Activated CD4-positive, alpha-beta T cell treated with anti-CD3 and anti-CD28 coated beads, Interleukin-2, amount 50 U/mL, for 4 hours (primary cell): ENCODE measurements at places on chromosomes 5 and 9.

DNA sequence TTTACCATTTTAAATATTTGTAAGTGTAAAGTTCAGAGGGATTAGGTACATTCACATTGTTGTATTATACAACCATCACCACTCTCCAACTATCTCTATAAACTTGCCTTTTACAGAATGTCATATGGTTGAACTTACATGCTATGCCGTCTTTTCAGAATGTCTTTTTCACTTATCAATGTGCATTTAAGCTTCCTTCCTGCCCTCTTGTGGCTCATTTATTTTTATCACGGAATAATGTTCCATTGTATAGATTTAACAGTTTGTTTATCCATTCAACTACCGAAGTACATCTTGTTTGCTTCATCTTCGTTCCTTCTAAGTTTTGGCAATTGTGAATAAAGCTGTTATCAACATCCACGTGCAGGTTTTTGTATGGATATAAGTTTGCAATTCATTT lies 133.3 kb upstream of the C6 start:
- DNase-seq, result no peak

- DNase-seq, result no peak
These were observed 8.4 kb upstream of the PHYHD1 start for GRCh38 chr9:128912270-128912853.

DNA sequence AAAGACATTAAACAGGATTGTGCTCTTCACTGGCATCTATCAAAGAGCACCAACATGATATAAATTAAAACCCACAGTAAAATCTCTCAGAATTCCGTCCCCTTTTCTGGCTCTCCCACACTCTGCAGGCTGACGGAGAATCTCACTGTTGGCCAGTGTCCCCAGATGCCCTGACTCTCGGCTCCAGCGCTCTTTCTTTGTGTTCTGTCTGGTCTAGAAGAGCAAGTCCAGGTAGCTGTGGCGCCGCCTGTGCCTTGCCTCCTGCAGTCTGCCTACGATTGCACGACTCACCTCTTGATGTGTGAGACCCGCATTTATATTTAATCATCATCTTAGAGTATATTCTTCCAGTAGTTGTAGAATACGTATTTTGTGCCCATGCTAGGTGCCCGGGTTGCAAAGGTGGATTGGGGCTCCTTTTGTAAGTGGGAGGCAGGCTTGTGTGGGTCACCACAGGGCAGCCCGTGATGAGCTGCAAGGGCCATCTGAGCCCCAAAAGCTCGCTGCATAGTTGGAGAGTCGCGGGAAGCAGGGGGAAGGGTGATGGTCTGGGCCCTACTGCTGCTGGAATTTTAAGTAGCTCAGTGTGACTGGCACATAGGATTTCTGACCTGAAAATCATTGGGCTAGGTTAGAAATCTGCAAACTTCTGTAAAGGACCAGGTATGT lies 55.6 kb downstream of the EHMT1 start:
- DNase-seq, result no peak

GRCh38 chr9:117873664-117874063 lies 169.5 kb downstream of the TLR4 start:
- no peak for DNase-seq

- no peak for DNase-seq
These were observed 215.0 kb downstream of the SEMA6A start for GRCh38 chr5:116359592-116359991.

- DNase-seq, result no peak
These were observed 146.7 kb upstream of the KLF9 start for GRCh38 chr9:70561111-70561510.
